Type B pancreatic cell (in vitro differentiated cells): ENCODE measurements at places on chromosomes 13 and 19. TPM values are rescaled to one million over a fixed set of nuclear protein-coding genes. Genes with fewer than 3 reads are reported as not detected.

Gene C19orf81
- total RNA-seq, result 1.8 and 3.7 TPM in 2 replicates

Gene GARIN5A
- total RNA-seq, result 1.9 and 5.2 TPM in 2 replicates

Gene PSG5
- total RNA-seq, result not detected in 2 replicates

Gene IRS2
- 19.4 and 30.1 TPM in 2 replicates for total RNA-seq

DNA sequence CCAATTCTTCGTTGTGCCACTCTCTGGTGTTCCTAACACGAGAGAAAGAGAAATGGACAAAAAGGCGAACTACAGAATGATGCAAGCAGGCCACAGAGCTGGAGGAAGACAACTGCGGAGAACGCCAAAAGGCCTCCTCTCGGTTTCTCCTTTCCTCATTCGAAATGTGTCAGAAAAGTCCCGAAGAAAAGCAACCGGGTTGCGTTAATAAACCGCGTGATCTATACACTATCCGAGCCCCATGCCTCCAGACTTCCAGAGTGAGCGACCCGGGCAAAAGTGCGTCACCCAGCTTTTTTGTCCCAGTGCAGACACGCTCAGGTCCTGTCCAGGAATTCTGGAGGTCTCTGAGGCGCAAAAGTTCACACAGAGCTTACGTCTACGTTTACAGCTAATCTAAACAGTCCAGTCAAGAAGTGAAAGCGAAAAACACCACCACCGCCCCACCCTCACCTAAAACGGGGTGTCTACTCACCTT, 413 bp downstream of the N4BP2L2 start:
- H3K27ac ChIP-seq, result peak overlapping the region; percentile 98
- no peaks in the 10 kb centered on the region for H3K27me3 ChIP-seq
- H3K4me1 ChIP-seq, result peaks cover 15% of the 10 kb centered on the region
- peak overlapping the region; percentile 99 for H3K4me3 ChIP-seq
- H3K36me3 ChIP-seq, result peaks cover 32% of the 10 kb centered on the region
- no peak for DNase-seq

- H3K36me3 ChIP-seq, result no peaks in the 10 kb centered on the region
- H3K4me3 ChIP-seq, result no peak overlapping the region
- no peaks in the 10 kb centered on the region for H3K27me3 ChIP-seq
- no peak for DNase-seq
- no peaks in the 10 kb centered on the region for H3K4me1 ChIP-seq
- H3K27ac ChIP-seq, result no peak overlapping the region
These were observed 1132.4 kb downstream of the EFNB2 start for GRCh38 chr13:105403086-105403485.

DNA sequence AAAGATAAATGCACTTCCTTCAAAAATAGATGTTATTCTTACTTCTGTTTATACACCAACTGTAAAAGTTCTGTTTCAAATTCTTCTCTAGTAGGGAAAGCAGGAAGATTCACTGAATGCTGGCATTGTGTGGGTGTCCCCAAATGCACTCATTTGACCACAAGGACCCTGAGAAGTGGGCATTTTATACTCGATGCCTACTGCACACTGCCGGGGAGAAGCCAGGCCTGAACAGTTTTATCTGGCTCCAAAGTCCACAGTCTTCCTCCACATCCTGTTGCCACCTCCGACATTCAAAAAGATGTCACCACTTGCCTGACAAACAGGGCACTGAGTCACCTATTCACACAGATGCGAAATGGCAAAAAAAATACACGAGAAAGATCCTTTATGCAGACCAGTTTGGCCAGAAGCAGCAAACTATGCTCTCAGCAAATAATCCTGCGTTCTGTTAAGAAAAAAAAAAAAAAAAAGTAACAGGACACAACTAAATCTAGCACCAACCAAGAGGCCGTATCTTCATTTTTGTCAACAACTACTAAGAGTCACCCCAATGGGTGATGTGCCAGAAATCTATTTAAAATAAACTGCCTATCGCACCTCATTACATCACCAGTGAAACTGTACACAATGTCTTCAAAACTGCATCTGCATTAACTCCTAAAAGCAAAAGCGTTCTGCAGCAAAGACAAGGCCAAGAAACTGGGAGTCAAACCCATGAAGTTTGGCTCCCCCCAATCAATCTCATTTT, 6.2 kb downstream of the ZC3H4 start:
- peak overlapping the region; percentile 100 for H3K27ac ChIP-seq
- H3K36me3 ChIP-seq, result peaks cover 19% of the 10 kb centered on the region
- H3K4me3 ChIP-seq, result peak overlapping the region; percentile 74
- peaks cover 51% of the 10 kb centered on the region for H3K4me1 ChIP-seq

DNA sequence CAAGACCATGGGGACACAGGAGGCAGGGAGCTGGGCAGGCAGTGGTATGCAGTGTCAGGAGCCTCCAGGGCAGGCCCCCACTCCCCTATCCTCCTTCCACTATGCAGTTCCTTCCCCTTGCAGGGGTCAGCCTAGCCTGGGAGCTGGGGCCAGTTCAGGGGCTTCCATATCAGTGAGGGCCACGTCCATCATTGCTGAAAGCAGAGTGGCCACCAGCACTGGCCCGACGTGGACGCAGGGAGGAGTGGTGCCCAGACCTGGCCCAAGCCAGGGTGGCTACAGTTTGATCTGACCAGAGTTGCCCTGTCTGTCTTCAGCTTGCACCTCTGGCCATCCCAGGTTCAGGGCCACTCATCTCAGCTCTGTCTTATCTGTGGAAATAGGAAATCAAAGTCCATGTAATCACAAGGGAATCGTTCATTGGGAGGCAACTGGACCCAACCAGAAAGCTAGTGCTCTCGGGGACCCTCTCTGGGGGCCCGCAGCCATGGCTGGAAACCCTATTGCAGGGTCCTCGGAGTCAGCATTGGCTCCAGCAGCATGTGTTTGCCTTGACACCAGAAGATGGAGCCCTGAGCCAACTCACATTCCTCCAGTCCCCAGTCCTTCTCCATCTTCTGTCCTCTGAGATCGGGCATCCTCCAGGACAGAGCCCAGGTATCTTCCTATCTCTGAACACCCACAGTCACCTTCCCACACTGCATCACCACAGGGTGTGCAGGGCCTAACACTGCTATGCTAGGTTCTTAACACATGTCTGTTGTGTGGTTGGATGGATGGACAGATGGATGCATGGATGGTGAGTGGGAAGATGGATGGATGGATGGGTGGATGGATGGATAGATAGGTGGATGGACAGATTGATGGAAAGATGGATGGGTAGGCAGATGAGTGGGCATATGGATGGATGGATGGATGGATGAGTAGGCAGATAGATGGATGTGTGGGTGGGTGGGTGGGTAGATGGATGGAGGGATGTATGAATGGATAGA, 75.7 kb upstream of the KCTD15 start:
- H3K4me1 ChIP-seq, result no peaks in the 10 kb centered on the region
- no peak overlapping the region for H3K27ac ChIP-seq
- H3K4me3 ChIP-seq, result no peak overlapping the region
- no peak for DNase-seq
- peaks cover 14% of the 10 kb centered on the region for H3K27me3 ChIP-seq

DNA sequence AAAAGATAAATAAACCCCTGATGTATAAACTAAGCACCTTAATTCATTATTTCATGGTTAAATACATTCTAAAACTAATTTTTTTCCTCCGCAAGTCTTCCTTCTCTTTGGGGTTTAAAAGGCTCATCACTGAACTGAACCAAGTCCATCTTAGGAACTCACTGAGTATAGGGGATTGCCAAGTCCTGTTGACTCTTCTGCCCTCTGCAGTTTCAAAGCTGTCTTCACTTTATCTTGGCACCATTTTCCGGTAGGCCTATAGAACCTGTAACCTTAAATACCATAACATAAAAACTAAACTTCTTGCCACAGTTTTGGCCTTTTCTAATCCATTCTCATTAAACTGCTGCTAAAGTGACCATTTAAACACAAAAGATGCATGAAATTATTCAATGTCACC, 66.5 kb upstream of the USPL1 start:
- no peak overlapping the region for H3K27ac ChIP-seq
- no peaks in the 10 kb centered on the region for H3K27me3 ChIP-seq
- no peak overlapping the region for H3K4me3 ChIP-seq
- peaks cover 5% of the 10 kb centered on the region for H3K36me3 ChIP-seq
- no peaks in the 10 kb centered on the region for H3K4me1 ChIP-seq
